Endothelial cell of umbilical vein (primary cell): ENCODE measurements at places on chromosomes 4 and X.
A peak's percentile ranks its signal among the peaks of the same experiment; 100 is the strongest.

- no peak for DNase-seq
These were observed 233.2 kb downstream of the ARHGAP10 start for GRCh38 chr4:147965056-147965455.

DNA sequence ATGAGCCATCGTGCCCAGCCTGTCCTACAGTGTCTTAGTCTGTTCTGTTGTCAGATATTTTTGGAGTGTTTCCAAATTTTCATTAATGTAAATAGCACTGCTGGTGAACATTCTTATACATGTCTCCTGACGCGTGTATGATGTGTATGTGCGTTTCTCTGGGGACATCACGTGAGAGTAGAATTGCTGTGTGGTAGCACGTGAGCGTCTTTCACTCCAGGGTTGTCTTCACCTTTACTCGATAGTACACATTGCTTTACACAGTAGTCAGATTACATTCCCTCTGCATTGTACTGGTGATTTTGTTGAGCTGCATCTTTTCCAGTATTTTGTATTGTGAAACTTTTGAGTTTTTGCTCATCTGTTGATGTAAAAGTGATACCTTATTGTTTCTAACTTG is 60.0 kb downstream of the ARHGAP10 start:
- DNase-seq = no peak

DNA sequence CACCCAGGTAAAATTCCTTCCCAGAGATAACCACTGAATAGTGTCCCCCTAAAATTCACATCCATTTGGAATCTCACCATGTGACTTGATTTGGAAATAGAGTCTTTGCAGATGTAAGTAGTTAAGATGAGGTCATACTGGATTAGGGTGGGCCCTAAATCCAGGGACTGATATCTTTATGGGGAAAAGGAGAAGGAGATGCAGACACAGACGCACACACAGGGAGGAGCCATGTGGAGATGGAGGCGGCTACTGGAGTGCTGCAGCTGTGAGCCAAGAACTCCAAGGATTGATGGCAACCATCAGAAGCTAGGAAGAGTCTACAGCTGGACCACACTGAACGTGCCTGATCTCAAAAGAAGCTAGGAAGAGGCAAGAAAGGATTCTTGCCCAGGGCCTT is 96.6 kb upstream of the SRD5A3 start:
- no peak for DNase-seq

- peak; percentile 1 for DNase-seq
These were observed 127.1 kb downstream of the SH3KBP1 start for GRCh38 chrX:19760345-19760744.

DNA sequence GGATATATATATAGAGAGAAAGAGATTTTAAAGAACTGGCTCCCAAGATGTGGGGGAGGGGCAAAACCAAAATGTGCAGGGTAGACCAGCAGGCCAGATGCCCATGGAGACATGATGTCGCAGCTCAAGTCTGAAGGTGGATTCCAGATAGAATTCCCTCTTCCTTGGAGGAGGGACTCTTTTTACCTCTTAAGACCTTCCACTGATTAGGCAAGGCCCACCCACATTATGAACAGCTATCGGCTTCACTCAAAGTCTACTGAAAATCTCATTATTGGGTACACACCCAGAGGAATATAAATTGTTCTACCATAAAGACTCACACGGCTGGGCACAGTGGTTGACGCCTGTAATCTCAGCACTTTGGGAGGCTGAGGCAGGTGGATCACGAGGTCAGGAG is 59.3 kb downstream of the DHRSX start:
- no peak for DNase-seq

- DNase-seq = peak; percentile 9
These were observed 562.7 kb downstream of the RPA4 start for GRCh38 chrX:97446298-97446882.

DNA sequence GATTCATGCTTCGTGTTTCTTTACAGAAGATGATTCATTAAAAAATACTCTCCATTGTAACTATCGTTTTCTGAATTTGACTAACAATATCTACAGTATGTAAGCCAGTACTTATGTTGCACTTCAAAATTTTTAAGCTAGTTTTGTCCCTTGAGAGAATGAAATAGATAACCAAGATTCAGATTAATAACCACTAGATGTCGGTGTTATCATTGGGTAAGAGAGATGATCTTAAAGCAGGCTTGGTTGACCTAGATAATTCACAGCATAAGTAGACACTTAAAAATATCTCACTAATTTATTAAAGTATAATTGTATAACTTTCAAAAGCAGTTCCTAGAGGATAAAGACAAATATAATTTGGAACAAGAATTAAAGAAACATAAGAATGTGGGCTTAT is 430.9 kb downstream of the C4orf33 start:
- peak; percentile 57 for DNase-seq

DNA sequence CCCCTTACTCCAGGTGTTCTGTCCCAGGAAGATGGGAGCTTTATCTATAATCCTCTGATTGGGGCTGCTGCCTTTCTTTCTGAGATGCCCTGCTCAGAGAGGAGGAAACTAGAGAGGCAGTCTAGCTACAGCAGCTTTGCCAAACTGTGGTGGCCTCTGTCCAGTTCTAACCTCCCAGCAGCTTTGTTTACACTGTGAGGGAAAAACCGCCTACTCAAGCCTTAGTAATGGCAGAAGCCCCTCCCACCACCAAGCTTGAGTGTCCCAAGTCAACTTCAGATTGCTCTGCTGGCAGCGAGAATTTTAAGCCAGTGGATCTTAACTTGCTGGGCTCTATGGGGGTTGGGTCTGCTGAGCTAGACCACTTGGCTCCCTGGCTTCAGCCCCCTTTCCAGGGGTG is 394.9 kb upstream of the PABPC5 start:
- DNase-seq = no peak

DNA sequence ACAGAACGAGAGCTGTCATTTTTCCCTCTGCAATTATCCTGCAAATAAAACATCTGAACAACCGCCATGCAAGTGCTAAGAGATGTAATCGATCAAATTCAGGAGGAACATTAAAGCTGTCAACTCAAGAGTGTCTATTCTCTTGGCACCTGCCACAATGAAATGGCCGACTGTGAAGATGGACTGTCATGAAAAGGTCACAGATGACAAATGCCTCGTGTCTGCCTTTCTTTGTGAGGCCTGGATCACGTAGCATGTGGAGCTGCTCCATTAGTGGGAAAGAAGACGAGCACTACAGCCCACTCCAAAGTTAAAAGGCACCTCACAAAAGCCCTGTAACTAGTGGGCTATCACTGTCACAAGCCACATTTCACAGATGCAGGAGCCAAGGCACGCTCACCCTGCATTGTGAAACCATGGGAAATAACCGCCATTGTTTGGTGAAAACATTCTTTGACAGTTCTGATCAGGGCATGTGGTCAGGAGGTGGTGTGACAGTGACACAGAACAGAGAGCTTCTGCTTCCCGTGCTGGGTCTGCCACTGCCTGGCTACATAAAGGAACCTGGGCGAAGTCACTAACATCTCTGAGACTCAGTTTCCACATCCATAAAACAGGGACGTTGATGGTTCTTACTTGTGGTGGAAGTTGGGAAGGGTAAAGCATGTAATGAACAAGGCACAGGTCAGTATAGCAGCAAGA is 98.9 kb downstream of the EVC2 start:
- no peak for DNase-seq

GRCh38 chrX:23661671-23662070 is 5.6 kb upstream of the PRDX4 start:
- no peak for DNase-seq

DNA sequence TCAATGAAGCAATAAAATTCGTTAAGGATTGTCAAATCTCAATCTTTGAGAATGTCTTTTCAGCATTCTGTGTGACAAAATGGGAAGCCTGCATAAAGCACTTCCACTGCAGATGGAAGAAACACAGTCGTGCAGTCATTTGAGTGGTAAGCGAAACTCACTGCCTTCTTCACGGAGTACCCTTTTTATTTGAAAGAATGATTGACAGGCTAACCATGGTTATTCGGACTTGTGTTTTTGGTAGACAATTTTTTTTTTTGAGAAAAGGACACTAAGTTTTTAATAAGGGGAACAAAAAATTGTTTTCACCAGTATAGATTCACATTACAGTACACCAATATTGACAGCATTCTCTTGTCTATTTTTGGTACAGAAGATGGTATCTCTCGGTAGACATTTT is 86.9 kb upstream of the MSX1 start:
- no peak for DNase-seq

DNA sequence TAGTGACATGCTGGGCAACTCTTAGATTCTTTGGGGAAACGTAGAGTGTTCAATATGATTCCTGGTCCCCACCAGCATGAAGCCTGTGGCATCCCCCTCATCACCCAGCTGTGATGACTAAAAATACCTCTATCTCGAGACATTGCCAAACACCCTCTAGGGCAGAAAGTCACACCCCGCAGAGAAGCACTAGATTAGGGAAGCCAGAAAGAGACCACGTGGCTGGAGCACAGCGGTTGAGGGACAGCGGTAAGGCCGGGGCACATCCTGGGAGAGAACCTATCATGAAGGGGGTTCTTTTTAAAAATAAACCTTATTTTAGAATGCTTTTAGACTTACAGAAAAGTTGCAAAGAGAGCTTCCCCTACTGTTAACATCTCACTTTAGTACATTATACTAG is 11.0 kb downstream of the FAT1 start:
- DNase-seq = no peak

DNA sequence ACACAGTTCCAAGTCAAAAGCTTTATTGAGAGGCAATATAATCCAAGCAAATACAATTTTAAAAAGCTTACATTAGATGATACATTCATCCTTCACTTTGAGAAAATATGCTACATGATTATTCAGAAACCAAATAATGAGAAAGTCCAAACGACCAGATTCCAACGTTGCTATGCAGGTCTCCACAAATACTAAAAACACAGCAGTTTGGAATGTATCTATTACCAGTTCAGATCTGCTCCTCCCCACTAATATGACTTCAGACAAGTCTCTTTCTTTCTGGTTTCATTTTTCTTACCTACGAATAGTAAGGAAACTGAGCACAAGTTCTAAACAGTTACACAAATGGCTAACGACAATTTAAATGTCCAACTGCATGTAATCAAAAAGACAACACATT is 9.5 kb downstream of the NAF1 start:
- DNase-seq = no peak

DNA sequence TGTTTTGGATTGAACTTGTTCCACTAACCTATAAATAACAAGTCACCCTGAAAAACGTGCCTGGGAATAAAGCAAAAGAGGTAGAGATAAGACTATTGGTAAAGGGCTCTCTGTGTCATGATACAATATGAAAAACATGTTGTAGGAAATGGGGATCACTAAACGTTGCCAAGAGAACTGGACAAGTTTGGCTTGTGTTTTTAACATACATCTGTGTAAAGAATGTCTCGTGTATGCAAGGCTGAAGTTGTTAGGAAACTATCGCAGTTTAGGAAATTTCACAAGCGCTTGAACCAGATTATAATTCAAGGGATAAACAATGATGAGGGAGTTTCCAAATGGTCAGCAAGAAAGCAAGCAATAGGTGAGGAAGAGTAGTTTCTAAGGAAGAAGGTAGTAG is 655.8 kb downstream of the PCDH7 start:
- DNase-seq = no peak

- DNase-seq = no peak
These were observed 276.7 kb upstream of the KLF3 start for GRCh38 chr4:38387348-38387747.

GRCh38 chr4:156898373-156899117 is 73.1 kb downstream of the PDGFC start:
- DNase-seq = no peak

GRCh38 chrX:64204701-64205440 is 637 bp downstream of the AMER1 start:
- DNase-seq = peak; percentile 41

GRCh38 chr4:3190549-3190948 is 58.4 kb upstream of the MSANTD1 start:
- DNase-seq = no peak

- peak; percentile 29 for DNase-seq
These were observed 150.9 kb downstream of the BCOR start for GRCh38 chrX:39946822-39947221.
